ENCODE measurements at places on chromosomes 3 and 15.

DNA sequence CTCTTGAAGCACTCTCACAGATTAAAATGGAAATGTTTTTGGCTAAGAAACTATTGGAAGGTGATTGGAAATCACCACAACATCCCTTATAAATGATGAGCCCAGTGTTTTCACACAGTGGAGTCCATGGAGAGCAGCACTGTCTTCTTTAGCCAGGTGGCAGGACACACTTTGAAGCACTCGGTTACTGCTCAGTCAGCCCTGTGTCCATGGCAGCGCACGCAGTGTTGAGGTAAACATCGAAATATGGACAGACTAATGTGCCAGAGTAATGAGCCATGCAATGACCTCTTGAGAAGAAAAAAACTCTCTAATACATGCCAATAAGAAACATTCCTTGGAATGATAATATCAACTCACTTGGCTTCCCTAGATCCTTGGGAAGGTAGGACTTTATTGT, 66.6 kb downstream of the TGFBR2 start:
- DNase-seq = no peak

GRCh38 chr3:169945313-169945712, 21.3 kb upstream of the SEC62 start:
- DNase-seq = no peak

- DNase-seq = no peak
Observed at GRCh38 chr3:48708481-48708889, 8.5 kb downstream of the IP6K2 start.

DNA sequence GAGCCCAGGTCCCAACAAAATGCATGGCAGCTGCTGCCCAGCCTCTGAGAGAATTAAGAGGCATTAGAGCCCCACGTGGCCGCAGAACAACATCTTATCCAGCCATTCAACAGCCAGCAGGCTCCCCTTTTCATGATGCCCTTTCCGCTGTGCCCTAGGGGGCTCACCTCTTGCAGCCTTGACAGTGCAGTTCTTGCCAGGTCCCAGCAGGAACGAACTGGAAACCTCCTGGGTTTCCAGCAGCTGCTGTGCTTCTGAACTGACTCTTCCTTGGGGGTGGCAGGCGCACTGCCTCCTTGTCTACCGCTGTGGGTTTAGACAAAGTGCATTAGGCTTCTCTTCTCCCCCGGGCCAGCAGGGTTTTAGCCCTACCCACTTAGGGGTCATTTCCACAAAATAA, 85.2 kb downstream of the FAM174B start:
- no peak for DNase-seq

All from midbrain (tissue), 1 donor.